ENCODE measurements at places on chromosomes 6 and 20.

GRCh38 chr20:50020288-50020687 is 37.5 kb downstream of the SNAI1 start:
- DNase-seq, result no peak

GRCh38 chr6:89145091-89145955 is 532 bp upstream of the PM20D2 start:
- peak; percentile 17 for DNase-seq

DNA sequence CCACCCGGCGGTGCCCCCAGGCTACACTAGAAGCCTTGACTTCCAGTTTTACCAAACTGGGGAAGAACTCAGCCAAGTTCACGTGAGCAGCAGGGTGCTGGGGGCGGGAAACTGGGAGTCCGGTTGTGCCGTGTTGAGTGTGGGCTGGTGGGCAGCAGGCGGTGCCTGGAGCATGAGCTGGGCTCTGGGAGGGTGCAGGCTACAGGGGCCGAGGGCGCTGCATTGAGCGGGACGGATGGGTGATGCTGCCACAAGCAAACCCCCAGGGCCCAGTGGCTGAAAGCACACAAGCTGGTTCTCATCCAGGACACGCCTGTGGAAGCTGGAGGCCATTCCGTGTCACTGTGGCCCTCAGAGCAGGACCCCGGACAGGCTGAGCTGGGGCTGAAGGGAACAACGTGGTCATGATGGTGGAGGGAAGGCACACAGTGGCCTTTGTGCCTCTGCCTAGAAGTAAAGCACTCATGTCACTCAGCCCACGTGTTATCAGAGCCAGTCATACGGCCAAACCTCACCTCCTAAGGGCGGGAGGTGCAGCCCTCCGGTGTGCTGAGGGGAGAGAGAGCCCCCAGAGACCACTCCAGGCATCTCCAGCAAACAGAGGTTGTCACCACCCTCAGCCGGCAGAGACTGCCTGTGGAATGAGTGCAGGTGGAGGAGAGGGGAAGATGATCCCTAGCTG is 29.5 kb downstream of the RBM38 start:
- DNase-seq, result no peak

DNA sequence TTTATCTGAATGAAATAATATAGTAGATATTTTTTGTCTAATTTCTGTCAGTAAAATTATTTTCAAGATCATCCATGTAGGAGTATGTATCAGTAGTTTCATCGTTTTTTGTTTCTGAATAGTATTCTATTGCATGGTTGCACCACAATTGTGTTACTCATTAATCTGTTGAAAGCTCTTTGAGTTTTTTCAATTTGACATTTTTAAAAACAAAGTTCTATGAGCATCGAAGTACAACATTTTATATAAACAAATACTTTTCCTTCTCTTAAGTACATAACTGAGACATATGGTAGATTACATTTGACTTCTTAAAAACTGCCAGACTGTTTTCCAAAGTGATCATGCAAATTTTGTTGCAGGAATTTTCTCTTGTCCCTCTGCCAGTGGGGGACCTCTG is 1113.1 kb upstream of the CITED2 start:
- DNase-seq, result no peak

DNA sequence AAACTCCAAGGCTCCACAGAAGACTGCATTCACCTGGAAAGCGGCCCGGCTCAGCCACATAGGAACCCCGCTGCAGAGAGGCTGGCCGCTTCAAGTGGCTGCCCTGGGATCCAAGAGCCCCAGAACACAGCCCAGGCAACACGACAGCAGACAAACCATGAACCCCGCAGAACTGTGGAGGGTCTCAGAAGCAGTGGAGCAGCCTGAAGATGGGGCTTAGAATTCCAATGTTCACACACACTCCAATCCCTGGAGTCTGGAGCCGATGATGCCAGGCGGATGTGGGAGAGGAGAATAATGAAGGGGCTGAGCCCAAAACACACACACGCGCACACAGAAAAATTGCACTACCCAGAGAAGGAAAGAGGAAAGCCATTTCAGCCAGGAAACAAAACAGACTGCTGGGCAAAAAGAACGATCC is 52.4 kb downstream of the NINL start:
- DNase-seq, result no peak

GRCh38 chr6:124073820-124074587 is 270.3 kb downstream of the NKAIN2 start:
- DNase-seq, result no peak

Data from stimulated activated CD4-positive, alpha-beta T cell treated with anti-CD3 and anti-CD28 coated beads, TNF-alpha, amount 100 ng/mL, for 24 hours (primary cell).